ENCODE measurements at places on chromosomes 6 and 20.

DNA sequence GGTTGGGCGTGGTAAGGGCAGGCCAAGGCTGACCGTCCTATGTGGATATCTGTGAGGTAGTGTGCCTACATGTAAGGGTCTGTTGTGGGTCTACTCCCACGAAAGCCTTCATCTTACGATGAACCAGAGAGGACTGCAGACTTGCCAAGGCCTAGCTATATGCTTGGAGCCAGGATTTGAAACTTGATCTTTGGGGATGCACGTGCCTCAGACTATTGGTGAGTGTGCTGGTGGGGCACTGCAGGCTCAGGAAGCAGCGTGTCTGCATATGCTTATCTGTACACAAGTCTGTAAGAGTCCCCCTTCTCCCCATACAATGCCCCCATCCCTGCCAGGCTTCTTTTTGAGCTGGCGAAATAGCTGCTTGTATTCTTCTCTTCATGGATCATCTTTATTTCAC is 17.9 kb downstream of the PLCG1 start:
- DNase-seq: peak; percentile 61

DNA sequence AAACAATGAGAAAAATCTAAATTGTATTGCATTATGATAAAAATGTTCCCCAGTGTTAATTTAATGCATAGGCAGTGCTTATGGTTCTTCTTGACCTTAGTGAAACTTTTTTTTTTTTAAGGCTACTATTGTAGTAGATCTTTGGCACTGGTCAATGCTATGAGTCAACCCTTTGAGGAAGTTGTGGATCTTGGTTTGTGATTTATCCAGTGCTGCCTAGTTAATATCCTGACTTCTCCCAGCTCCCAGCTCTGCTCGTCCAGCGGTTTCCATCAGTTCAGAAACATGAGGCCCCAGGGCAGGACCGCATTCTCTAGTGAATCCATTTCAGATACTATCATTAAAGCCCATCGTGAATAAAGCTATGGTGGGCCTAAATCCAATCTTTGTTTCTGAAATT is 364.5 kb upstream of the JARID2 start:
- DNase-seq: peak; percentile 70

- DNase-seq: peak; percentile 64
Observed at GRCh38 chr20:63706852-63707557, 771 bp downstream of the ARFRP1 start.

GRCh38 chr20:2005359-2005758 is 11.5 kb upstream of the PDYN start:
- peak; percentile 1 for DNase-seq

- DNase-seq: no peak
Observed at GRCh38 chr6:109626311-109626710, 64.7 kb downstream of the AK9 start.

- no peak for DNase-seq
Observed at GRCh38 chr6:113979937-113980336, 9.0 kb upstream of the HDAC2 start.

GRCh38 chr6:8743170-8743745 is 307.9 kb upstream of the SLC35B3 start:
- no peak for DNase-seq

DNA sequence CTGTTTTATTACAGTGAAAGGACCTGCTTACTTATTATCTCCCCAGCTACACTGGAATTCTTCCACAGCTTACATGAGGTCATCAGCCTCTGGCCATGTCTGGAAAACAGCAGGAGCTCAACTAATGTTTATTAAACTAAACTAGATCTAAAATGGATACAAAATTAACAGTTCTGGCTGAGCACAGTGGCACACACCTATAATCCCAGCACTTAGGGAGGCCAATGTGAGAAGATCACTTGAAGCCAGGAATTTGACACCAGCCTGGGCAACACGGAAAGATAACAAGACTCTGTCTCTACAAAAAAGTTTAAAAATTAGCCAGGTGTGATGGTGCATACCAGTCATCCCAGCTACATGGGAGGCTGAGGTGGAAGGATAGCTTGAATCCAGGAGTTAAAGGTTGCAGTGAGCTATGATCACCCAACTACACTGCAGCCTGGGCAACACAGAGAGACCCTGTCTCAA is 220.8 kb upstream of the MARCKS start:
- DNase-seq: peak; percentile 76

DNA sequence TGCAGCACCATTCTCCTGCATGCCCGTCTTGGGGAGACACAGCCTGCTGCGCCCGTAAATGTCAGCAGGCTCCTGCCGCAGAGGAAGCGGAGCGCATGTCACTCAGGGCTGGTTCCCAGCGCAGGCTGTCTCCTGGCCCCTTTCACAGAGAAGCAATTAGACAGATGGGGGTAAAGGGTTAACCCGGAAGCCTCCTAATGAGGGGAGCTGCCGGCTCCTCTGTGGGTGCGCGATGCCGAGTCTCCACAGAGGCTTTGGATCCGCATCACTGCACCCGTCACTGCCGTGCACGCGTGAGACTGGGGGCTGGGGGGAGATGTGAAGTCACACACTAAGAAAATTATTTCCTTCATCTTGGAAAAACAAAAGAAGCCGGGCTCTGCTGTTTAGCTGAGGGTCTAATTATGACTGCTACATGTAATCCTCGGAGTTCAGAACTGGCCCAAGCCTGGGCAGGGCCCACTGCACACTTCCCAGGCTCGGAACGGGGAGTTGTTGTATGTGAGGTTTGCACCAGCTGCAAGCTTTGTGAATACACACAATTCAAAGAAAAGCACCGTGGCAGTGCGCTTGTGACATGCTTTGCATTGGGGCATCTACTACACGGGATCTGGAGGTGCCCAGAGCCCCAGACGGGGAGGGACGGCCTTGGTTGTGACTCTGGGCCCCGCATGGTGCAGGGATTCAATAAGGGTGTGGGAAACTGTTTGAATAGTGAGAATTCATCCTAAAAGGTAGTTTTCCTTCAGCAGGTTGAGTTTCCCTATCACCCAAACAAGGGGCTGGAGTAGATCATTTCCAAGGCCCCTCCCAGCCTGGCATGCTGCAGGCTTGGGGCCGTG is 331.6 kb downstream of the TAF4 start:
- DNase-seq: no peak

DNA sequence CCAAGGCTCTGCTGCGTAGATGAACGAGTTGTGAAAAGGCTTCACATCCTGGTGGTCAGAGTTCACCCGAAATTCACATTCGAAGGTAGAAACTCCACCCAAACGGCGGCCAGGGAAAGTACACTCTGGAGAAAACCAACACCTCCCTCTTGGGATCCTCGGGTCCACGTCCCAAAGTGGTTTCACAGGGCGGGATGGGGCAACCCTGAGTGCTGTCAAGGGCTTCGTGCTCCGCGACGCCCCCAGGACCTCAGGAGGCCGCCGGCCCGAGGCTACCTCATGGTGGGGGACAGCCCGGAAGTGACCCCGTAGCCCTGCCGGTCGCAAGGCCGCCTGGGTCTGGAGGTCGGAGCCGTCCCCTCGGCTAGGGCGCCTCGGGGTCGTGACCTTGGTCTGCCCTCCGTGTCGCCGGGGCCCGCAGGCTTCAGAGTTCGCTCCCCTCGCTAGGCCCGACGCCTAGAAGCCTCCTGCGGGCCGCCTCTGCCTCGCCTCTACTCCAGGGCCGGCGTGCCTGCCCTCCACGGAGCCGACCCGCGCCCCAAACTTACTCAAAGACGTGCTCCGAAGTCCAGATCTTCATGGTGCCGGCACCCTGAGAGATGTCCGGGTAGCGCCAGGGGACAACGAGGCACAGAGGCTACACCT is at the start of gene PRELID3B:
Gene PRELID3B (minus strand): TSS at position 636 of the 645 bp plus-strand sequence. CDS start 56 bp downstream, at position 580.
- DNase-seq: no peak

GRCh38 chr6:13278991-13279390 is 49.3 kb downstream of the TBC1D7 start:
- DNase-seq: no peak
